ENCODE measurements at places on chromosomes 13 and 19.
A peak's percentile ranks its signal among the peaks of the same experiment; 100 is the strongest.

DNA sequence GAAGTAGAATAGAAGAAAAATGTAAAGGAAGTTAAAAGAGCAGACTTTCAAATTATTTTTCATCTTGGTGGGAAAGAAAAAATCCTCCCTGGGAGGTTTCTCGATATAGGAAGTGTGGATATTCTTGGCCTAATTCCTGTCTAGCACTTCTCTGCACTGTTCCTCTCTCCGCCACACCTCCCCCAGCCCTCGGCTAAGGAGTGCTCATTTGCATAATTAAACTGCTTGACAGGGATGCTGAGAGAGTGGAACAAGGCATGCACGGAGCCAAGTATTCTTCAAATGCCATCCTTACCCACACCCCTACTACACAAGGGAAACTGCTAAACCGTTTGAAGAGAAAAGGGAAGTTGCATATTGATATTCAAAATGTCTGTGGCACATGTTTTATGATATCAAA, 511.0 kb upstream of the HTR2A start:
- no peak for DNase-seq

GRCh38 chr13:111115061-111115964, at the start of gene ARHGEF7:
Gene ARHGEF7 (plus strand): TSS chr13:111115310. CDS start chr13:111115527, 217 bp downstream.
- no peak for DNase-seq

- DNase-seq = no peak
Measured at GRCh38 chr19:9406798-9407352, 28.5 kb downstream of the ZNF266 start.

DNA sequence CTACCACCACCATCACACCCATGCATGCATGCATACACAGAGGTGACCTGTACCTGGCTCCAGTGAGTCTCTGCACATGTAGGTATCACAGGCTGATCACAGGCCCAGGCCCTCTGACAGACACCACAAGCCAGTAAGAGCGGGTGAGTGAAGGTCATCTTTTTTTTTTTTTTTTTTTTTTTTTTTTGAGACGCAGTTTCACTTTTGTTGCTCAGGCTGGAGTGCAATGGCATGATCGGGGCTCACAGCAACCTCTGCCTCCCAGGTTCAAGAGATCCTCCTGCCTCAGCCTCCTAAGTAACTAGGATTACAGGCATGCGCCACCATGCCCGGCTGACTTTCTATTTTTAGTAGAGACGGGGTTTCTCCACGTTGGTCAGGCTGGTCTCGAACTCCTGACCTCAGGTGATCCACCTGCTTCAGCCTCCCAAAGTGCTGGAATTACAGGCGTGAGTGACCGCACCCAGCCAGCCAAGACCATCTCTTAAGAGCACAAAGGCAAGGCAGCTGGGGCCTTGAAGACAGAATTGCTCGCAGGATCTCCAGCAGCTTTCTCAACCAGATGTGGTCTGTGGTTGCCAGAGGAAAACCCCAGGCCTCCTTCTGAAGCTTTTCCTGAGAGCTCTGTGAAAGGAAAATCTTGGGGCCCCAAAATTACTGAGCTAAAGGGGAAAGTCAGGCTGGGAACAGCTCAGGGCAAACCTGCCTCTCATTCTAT, 3.2 kb upstream of the NKG7 start:
- no peak for DNase-seq

DNA sequence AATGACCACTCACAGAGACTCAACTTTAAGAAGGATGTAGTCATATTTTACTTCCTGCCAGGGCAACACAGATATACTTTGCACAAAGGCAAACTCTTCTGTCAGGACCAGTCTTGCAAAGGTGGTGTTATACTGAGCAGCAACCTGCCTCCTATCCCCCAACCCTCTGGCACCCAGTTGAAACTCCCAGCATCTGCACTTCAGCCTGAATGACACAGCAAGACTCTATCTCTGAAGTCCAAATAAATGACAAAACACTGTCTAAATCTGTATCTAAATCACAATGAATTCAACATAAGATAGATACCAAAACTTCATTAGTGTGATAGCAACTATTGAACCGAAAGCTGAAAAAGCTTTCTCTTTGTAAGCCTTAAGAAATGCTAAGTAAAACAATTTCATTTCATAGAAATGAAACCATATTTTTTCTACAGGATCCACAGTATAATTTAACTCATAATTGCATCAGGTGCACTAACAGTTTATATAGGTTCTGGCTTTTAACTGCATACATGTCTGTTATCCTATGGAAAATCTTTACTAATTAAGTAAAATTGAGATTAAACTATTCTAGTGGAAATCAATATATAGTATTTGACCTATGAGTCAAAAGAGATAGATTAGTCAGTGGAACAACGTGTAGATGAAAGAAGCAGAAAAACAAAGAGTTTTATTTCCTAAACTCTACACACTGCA, 163.7 kb downstream of the TBC1D4 start:
- DNase-seq = no peak

DNA sequence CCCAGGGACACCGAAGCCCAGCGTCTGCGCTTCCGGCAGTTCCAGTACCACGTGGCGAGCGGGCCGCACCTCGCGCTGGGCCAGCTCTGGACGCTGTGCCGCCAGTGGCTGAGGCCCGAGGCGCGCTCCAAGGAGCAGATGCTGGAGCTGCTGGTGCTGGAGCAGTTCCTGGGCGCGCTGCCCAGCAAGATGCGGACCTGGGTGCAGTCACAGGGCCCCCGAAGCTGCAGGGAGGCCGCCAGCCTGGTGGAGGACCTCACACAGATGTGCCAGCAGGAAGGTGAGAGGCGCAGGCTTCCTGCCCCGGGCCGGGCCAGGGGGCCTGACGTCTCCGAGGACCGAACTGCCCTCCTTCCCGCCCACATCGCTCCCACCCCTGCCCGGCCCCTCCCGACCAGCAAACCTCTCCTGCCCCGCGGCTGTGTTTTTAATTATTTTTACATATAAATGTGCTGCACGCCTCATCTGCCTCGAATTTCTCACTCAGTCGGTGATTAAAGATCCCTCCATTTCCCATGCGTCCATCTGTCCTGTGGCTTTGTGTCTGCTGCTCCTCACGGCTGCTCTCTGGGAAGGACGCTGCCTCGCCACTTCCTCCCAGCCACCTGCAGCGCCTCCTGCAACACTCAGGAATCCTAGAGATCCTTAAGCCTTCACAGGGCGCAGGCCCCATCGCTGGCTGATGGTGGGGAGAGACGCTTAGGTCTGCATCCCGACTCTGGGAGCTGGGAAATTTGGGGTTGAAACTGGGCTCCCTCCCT, 4.3 kb downstream of the ZSCAN1 start:
- no peak for DNase-seq

- no peak for DNase-seq
Measured at GRCh38 chr13:41854758-41855157, 106.2 kb downstream of the VWA8 start.

DNA sequence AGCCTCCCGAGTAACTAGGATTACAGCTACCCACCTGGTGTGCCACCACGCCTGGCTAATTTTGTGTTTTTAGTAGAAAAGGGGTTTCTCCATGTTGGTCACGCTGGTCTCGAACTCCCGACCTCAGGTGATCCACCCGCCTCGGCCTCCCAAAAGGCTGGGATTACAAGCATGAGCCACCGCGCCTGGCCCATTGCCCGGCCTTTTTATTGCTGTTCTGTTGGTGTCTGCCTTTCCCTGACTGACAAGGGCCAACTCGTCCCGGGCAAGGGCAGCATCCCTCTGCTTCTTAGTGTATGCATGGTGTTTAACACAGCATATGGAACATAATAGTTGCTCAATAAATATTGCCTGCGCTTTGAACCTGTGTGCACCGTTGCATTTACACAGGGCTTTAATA, 6.2 kb upstream of the RETN start:
- DNase-seq = no peak

DNA sequence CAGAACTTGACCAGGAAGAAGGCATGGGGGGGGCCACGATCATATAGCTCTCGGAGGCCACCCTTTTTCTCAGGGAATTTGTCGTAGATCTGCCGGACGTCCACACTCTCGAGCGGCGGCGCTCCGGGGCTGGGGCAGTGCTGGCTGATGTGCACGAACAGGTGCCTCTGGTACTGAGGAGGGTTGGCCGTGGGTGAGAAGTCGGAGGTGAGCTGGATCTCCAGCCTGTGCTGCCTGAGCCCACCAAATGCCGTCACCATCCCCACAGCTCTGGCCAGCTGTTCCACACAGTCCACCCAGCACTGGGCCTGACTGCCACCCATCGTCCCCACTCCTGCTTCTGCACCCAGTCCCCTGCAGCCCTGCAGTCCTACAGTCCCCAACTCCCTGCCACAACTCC, 12.0 kb downstream of the CD37 start:
- no peak for DNase-seq

GRCh38 chr13:83204886-83205285, 677.4 kb downstream of the SLITRK1 start:
- DNase-seq = no peak

DNA sequence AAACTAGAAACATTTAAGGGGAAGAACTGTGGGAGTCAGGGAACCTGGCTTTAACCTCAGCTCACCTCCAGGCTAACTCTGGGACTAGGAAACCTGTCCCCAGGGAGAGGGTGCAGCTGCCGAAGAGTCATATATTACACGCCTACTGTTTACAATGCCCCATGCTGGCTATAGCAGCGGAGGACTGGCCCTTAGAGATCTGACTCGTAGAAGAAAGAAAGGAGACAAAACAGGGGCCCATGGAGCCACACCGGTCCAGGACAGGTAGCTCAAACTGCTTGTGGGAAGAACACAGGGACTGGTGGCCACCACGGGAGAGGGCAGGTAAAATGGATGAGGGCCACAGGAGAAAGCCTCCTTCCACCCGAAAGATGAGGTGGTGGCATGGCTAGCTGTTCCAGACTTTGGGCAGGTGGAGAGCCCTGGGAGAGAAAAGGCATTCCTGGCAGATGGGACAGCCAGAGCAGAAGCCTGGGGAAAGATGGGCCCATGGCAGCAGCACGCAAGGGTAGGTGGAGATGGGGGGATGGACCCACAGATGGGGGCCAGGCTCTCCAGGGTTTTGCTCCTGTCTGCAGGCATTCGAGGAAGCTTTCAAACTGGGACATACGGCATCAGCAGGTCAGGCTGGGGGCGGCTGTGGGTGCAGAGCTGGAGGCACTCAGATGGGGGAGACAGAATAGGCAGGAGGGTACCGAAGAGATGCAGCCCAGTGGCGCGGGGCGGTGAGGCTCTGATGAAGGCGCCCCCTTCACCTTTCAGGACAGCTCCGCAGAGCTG, 69.5 kb downstream of the LATS2 start:
- no peak for DNase-seq

DNA sequence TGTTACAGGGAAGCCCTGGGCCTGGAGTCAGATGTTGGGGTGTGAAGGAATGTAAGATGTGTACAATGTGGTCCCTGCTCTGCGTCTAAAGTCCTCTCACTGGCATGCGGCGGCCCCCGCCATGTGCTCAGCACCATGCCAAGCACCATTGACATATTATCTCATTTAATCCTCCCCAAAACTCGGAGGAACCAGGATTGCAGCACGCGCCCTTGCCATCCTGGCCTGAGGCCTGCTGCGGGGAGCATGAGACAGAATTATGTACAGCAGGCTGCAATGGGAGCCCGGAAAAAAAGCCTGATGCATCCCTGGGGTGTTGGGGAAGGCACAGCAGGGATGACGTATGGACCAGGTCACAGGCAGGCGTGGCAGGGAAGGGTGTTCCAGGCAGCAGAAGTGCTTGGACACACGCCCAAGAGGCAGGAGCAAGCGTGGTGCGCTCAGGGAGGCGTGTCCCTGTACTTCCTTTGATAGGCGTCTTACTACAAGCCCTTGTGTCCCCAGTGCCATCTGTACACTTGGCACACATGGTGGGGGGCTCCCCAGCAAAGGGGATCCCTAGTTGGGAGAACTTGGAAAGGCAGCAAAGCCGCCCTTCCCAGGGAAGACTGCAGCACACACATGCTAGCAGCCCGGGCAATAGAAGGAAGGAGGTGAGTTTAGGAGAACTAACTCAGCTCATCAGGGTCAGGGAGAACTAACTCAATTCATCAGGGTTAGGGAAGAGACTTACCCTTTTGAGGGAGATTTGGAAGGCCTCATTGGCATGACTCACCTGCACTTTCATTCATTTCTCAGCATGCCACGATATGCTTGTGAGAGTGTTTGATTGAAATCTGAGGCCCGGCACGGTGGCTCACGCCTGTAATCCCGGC, 3.4 kb downstream of the EVI5L start:
- no peak for DNase-seq

DNA sequence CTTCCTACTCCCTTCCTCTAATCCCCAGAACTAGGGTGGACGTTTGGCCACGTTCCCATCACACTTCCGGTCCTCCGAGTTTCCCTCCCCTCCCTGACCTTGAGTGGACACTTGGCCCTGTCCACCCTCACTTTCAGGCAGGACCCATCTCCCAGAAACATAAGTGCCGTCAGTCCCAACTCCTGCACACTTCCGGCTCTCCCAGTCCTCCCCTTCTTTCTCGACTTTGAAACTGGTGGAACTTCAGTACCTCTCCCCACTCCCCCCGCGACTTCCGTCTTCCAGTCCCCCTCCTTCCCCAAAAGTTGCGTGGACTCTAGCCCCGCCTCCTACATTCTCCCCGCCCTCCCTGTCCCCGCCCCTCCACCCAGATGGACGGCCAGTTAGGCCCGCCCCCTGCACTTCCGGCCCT, 278 bp upstream of the ZNF274 start:
- DNase-seq = peak; percentile 63

DNA sequence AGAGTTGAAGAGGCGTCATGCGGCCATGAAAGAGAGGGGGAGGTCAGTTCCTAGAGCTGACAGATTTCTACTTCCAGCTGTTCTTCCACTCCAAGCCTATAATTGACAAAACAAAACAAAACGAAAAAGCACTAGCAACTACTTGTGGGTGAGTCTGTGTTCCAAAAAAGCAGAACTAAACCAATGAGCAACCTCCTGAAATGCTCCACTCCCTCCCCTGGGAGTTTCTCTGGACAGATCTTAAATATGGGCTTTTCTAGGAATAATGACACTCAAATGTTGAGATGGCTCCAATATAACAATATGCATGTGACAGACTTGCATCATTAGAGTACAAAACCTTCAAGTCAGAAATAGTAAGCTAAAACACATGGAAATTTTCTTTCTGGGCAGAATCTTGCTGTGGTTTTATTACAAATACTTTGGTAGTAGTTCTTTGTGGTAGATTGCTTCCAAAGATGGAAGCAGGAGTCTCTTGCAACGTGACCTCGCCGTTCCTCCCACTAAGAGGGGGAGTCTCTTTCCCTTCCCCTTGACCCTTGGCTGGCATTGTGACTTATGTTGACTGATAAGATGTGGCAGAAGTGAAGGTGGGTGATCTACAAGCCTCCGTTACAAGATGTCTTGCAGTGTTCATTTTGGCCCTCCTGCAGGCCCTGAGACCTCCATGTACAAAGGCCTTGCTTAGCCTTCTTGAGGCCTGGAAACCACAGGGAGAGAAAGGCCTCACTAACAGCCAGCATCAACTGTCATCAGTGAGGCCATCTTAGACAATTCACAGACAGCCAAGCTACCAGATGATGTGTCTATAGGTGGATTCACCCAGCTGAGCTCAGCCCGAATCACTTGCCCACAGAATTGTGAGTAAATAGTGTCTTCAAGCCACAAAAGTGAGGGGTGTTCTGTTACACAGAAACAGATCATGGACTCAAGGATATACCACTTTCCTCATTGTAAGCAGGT, 173.1 kb upstream of the RFC3 start:
- DNase-seq = no peak

- no peak for DNase-seq
Measured at GRCh38 chr19:7899751-7900378, 3.8 kb upstream of the MAP2K7 start.

GRCh38 chr13:21071015-21071414, 9.6 kb upstream of the LATS2 start:
- no peak for DNase-seq

Data from stimulated activated CD4-positive, alpha-beta T cell treated with anti-CD3 and anti-CD28 coated beads, Interleukin-15, amount 100 ng/mL, for 1 hour (primary cell).